ENCODE measurements at places on chromosomes 3 and 15.

GRCh38 chr3:78204977-78205376 is 1165.1 kb downstream of the ROBO2 start:
- no peak for DNase-seq

DNA sequence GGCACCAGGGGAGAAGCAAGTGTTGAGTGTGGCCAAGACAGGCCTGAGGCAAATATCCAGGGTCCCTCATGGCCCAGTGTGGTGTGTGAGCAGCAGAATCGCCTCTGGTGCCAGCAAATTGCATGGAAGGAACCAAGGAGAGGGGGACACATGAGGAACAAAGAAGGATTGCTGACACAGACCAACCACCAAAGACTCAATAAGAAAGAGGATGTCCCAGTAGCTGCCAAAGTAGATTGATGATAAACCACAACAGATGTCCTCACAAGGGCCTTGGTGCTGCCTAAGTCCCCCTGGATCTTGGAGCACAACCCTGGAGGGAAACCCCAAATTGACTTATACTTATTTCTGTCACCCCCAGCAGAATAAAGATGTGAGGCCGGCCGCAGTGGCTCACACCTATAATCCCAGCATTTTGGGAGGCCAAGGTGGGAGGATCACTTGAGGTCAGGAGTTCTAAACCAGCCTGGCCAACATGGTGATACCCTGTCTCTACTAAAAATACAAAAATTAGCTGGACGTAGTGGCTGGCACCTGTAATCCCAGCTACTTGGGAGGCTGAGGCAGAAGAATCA is 10.6 kb downstream of the SRGAP3 start:
- DNase-seq, result no peak

GRCh38 chr3:63037116-63037515 is 161.9 kb upstream of the CADPS start:
- no peak for DNase-seq

GRCh38 chr3:143288944-143289343 is 169.4 kb downstream of the CHST2 start:
- no peak for DNase-seq

DNA sequence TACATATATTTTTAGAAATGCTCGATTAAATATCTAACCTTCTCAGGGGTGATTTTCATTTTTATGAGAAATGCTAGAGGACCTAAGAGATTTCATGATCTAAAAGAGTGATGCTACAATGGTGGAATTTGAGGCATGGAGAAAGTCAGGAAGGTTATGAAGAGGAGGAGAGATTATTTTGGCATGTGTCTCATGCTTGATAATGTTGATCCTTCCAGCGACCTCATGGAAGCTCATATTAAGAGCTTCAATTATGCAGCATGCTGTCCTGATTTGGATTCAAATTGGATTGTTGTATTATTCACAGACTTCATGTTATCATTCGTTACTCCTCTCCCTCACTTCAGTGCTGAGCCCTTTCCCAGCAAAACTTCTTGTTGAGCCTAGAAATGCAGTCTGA is 112.5 kb downstream of the RAP2B start:
- DNase-seq, result no peak
